Activated B cell treated with CpG ODN at 0.5 μM for 24 hours (primary cell): ENCODE measurements at places on chromosomes 5 and 9. TPM values are rescaled to one million over a fixed set of nuclear protein-coding genes. Genes with fewer than 3 reads are reported as not detected.

GRCh38 chr5:78553580-78554353 lies 94.8 kb downstream of the LHFPL2 start:
- H3K36me3 ChIP-seq: peaks cover 3% of the 10 kb centered on the region
- no peak overlapping the region for H3K4me3 ChIP-seq
- no peak for DNase-seq
- H3K27ac ChIP-seq: no peak overlapping the region
- no peaks in the 10 kb centered on the region for H3K27me3 ChIP-seq
- H3K4me1 ChIP-seq: peaks cover 23% of the 10 kb centered on the region

Gene MYMK
- total RNA-seq: not detected in 2 replicates

Gene PARP8
- total RNA-seq: 39.3 and 56.0 TPM in 2 replicates

Gene NME5
- total RNA-seq: not detected in 2 replicates

DNA sequence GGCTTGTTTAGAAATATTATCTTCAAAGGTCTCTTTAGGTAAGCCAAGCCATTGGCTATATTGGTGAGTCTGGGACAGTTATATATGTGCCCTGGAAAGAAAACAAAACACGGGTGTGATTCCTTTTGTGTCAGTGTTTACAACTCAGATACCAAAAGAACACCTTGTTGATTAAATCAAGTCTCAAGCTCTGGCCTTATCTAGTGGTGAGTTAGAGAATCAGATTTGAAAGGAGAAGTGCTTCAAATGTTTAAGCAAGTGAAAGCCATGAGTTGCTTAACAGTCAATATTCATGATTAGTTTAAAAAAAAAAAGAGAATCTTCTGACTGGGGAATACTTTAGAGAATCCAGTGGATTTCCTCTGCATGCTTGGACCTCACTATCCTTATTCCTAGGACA lies 68.3 kb downstream of the IQGAP2 start:
- H3K27ac ChIP-seq: no peak overlapping the region
- no peaks in the 10 kb centered on the region for H3K27me3 ChIP-seq
- H3K4me3 ChIP-seq: no peak overlapping the region
- H3K36me3 ChIP-seq: no peaks in the 10 kb centered on the region

Gene FAM114A2
- 27.4 and 30.5 TPM in 2 replicates for total RNA-seq
